Activated naive CD8-positive, alpha-beta T cell treated with anti-CD3 and anti-CD28 coated beads, Interleukin-2, amount 10 ng/mL, durations not matched to agents 7 days and 5 days (primary cell): ENCODE measurements at places on chromosomes 12 and 14. TPM values are rescaled to one million over a fixed set of nuclear protein-coding genes. Genes with fewer than 3 reads are reported as not detected.

The GLI1 gene
- 0.86 TPM for total RNA-seq

The HOXC13 gene
- total RNA-seq = not detected

The RAB15 gene
- total RNA-seq = 3.5 TPM

The CIROP gene
- total RNA-seq = not detected

- H3K4me1 ChIP-seq = peaks cover 41% of the 10 kb centered on the region
- peak overlapping the region; percentile 96 for H3K4me3 ChIP-seq
- H3K27ac ChIP-seq = peak overlapping the region; percentile 95
- no peaks in the 10 kb centered on the region for H3K27me3 ChIP-seq
These were observed 358 bp downstream of the ELK3 start for GRCh38 chr12:96194576-96194889.

- no peak overlapping the region for H3K27ac ChIP-seq
- H3K27me3 ChIP-seq = no peaks in the 10 kb centered on the region
- peaks cover 7% of the 10 kb centered on the region for H3K4me1 ChIP-seq
These were observed 185.3 kb upstream of the PWP1 start for GRCh38 chr12:107500307-107500706.

DNA sequence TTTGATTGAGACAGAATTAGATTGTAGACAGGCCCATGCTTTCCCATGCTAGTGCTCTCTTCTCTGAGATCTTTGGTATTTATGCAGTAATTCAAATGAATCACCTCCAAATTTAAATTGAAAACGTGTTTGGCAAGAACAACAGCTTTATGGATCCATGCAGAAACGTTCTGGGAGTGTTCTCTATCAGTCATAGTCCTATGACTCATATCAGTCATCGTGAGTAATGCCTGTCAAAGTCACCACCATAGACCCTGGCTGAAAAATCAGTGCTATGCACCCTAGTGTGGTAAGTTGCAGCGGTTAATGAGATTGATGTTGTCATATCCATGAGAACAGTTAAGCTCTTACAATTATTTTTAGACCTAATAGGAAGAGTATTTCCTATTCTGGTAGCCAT is 90.1 kb upstream of the FOXG1 start:
- no peaks in the 10 kb centered on the region for H3K36me3 ChIP-seq
- H3K4me1 ChIP-seq = no peaks in the 10 kb centered on the region
- H3K27ac ChIP-seq = no peak overlapping the region
- H3K27me3 ChIP-seq = no peaks in the 10 kb centered on the region

DNA sequence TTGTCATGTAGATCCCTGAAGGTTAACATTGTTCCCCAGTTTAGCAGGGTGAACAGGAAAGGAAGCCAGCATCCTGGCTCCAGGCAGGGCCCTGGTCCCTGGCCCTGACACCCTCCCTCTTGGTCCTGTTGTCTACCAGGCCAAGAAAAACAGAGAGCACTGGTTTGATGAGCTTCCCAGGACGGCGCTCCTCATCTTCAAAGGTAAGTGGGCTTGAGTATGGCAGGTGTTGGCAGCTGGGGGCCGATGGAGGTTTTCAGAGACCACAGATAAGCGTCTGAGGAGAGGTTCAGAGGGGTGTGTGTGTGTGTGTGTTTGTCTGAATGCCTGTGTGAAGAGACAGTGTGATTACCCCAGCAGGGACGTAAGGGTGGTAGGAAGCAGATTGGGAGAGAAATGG is 56.3 kb downstream of the SLC8B1 start:
- H3K4me3 ChIP-seq = no peak overlapping the region
- H3K4me1 ChIP-seq = peaks cover 8% of the 10 kb centered on the region
- H3K27ac ChIP-seq = no peak overlapping the region
- H3K27me3 ChIP-seq = no peaks in the 10 kb centered on the region
- DNase-seq = no peak
- peaks cover 8% of the 10 kb centered on the region for H3K36me3 ChIP-seq

GRCh38 chr12:111271674-111272418 is 97.0 kb downstream of the PHETA1 start:
- no peak overlapping the region for H3K27ac ChIP-seq
- H3K27me3 ChIP-seq = peaks cover 19% of the 10 kb centered on the region
- H3K4me1 ChIP-seq = peaks cover 3% of the 10 kb centered on the region
- H3K36me3 ChIP-seq = no peaks in the 10 kb centered on the region
- no peak overlapping the region for H3K4me3 ChIP-seq

- H3K4me3 ChIP-seq = peak overlapping the region; percentile 82
- peaks cover 64% of the 10 kb centered on the region for H3K4me1 ChIP-seq
- peak overlapping the region; percentile 97 for H3K27ac ChIP-seq
- DNase-seq = no peak
- H3K27me3 ChIP-seq = no peaks in the 10 kb centered on the region
- H3K36me3 ChIP-seq = peaks cover 11% of the 10 kb centered on the region
These were observed 199.9 kb upstream of the FOXN3 start for GRCh38 chr14:89616852-89617341.

DNA sequence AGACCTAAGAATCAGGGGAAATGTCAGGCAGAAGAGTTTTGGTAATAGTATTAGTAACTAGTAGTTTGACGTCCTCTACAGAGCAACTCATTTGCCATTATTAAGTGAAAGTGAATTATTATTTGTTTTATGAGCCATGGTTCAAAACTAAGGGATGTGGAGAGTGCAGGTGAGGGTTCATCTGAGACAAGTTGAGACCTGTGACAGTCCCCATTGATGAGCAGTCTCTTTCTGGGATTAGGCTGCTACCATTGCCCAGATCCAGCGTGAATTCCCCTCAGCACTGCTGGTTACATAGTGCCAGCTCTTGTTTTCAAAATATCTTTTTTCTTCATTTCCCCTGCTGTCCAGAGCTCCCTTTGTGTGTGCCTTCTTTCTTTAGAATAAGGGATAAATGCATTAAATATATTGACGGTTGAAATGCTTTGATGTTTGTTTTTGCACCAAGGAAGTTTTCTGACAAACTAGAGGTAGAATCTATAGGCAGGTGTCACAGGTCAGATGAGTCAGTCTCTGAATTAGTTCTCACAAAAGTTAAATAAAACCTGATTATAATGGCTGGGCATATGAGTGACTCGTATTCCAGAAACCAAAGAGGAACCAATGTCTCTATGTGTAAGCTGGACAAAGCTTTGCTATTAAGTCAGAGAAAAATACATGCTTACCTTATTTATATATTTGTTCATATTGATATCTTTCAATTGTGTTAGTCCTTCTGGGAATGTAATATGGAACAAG is 381.4 kb downstream of the TMEM117 start:
- no peak for DNase-seq
- no peak overlapping the region for H3K27ac ChIP-seq
- H3K4me1 ChIP-seq = no peaks in the 10 kb centered on the region
- no peaks in the 10 kb centered on the region for H3K36me3 ChIP-seq
- H3K4me3 ChIP-seq = no peak overlapping the region

DNA sequence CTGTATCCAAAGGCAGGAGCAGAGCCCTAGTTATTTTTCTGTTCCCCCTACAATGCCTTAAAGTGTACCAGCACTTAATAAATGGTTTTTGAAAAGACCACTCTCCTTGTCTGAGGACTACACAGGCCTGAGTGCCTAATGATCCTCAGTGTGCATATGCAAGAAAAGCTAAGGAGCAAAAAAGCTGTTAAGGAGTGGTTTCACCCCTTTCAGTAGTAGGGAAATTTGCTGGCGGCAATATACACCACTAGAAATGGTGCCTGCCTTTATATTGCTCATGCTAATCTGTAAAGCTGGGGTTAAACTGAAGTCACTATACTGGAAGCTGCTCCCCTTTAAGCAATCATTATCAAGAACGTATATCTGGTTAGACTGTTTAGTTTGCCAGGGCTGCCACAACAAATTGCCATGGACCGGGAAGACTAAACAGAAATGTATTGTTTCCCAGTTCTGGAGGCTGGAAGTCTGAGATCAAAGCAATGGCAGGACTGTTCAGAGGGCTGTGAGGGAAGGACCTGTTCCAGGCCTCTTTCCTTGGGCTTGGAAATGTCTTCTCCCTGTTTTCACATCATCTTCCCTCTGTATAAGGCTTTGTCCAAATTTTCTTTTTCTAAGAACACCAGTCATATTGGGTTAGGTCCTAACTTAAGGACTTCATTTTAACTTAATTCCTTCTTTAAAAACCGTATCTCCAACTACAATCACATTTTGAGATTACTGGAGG is 30.2 kb downstream of the PRDM4 start:
- no peaks in the 10 kb centered on the region for H3K27me3 ChIP-seq
- H3K4me1 ChIP-seq = peaks cover 2% of the 10 kb centered on the region
- H3K27ac ChIP-seq = no peak overlapping the region
- H3K4me3 ChIP-seq = no peak overlapping the region
- peaks cover 12% of the 10 kb centered on the region for H3K36me3 ChIP-seq

GRCh38 chr14:42112108-42112507 is 505.4 kb downstream of the LRFN5 start:
- no peaks in the 10 kb centered on the region for H3K27me3 ChIP-seq
- H3K36me3 ChIP-seq = no peaks in the 10 kb centered on the region
- H3K27ac ChIP-seq = no peak overlapping the region
- no peak for DNase-seq

DNA sequence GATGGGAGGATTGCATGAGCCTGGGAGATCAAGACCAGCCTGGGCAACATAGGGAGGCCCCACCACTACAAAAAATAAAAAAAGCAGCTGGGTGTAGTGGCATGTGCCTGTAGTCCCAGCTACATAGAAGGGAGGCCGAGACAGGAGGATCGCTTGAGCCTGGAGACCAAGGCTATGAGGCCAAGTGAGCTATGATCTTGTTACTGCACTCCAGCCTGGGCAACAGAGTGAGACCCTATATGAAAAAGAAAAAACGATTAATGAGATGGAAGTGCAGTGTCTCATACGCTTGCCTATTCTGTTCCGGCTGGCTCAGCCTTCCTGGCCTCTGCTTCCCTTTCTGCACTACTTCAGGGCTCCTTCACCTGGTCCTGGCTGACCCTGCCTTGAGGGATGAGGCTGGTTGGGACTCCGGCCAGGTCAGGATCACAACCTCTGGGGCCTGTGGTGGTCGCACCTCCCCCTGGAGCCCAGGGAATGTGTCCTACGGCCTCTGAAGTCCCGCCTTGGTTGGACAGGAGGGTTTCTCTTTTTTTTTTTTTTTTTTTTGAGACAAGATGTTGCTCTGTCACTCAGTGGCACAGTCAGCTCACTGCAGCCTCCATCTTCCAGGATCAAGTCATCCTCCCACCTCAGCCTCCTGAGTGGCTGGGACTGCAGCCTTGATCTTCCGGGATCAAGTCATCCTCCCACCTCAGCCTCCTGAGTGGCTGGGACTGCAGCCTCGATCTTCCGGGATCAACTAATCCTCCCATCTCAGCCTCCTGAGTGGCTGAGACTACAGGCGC is 10.7 kb downstream of the TEDC1 start:
- no peak overlapping the region for H3K27ac ChIP-seq
- no peaks in the 10 kb centered on the region for H3K36me3 ChIP-seq
- peak; percentile 17 for DNase-seq
- peaks cover 2% of the 10 kb centered on the region for H3K27me3 ChIP-seq
- H3K4me3 ChIP-seq = no peak overlapping the region

- H3K36me3 ChIP-seq = peaks cover 4% of the 10 kb centered on the region
- H3K27ac ChIP-seq = no peak overlapping the region
- DNase-seq = no peak
- peaks cover 29% of the 10 kb centered on the region for H3K27me3 ChIP-seq
These were observed 2.9 kb upstream of the PPFIBP1 start for GRCh38 chr12:27521066-27521465.

DNA sequence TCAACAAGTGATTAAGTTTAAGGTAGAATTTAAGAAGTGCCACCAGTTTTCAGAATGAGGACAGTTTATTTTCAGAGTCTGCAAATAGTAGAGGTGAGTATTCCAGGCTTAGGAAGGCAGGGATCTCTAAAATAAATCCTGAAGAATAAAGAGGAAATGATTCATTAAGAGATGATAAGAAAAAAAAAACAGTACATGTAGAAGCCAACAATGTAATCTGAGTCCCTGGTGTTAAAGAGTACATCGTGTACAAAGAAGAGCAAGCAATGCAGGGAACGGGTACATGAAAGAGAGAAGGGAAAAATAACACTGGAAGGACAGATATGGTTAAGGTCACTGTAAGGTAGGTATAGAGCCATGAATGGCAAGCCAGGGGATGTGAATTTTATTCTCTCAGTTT is 95.2 kb upstream of the FOXG1 start:
- no peaks in the 10 kb centered on the region for H3K36me3 ChIP-seq
- H3K4me1 ChIP-seq = no peaks in the 10 kb centered on the region
- no peak overlapping the region for H3K4me3 ChIP-seq
- no peak for DNase-seq
- no peaks in the 10 kb centered on the region for H3K27me3 ChIP-seq

DNA sequence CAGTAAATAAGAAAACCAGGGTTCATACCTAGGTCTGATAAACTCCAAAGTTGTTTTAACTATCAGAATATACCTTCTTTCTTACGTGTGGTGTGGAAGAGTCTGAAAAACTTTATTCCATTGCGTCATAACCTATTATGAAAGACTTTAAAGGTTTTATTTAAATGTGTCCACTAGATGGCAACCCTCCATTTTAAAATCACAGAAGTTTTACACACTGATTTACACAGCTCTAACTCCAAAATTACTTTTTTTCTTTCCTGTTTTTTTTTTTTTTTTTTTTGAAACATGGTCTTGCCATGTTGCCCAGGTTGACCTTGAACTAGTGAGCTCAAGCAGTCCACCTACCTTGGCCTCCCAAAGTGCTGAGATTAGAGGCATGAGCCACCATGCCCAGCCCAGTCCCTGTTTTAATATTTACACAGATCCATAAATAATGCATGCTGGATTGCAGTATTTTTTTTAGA is 17.3 kb upstream of the TMPRSS12 start:
- no peaks in the 10 kb centered on the region for H3K27me3 ChIP-seq
- no peaks in the 10 kb centered on the region for H3K36me3 ChIP-seq
- H3K4me1 ChIP-seq = peaks cover 4% of the 10 kb centered on the region
- no peak overlapping the region for H3K4me3 ChIP-seq

DNA sequence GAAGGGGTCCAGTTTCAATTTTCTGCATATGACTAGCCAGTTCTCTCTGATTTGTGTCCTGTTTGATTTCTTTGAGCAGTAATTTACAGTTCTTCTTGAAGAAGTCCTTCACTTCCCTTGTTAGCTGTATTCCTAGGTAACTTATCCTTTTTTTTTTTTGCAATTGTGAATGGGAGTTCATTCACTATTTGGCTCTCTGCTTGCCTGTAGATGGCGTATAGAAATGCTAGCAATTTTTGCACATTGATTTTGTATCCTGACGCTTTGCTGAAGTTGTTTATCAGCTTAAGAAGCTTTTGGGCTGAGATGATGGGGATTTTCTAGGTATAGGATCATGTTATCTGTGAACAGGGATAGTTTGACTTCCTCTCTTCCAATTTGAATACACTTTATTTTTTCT is 77.6 kb upstream of the NID2 start:
- H3K27ac ChIP-seq = no peak overlapping the region
- H3K27me3 ChIP-seq = peaks cover 8% of the 10 kb centered on the region
- no peak for DNase-seq
- H3K36me3 ChIP-seq = peaks cover 12% of the 10 kb centered on the region

DNA sequence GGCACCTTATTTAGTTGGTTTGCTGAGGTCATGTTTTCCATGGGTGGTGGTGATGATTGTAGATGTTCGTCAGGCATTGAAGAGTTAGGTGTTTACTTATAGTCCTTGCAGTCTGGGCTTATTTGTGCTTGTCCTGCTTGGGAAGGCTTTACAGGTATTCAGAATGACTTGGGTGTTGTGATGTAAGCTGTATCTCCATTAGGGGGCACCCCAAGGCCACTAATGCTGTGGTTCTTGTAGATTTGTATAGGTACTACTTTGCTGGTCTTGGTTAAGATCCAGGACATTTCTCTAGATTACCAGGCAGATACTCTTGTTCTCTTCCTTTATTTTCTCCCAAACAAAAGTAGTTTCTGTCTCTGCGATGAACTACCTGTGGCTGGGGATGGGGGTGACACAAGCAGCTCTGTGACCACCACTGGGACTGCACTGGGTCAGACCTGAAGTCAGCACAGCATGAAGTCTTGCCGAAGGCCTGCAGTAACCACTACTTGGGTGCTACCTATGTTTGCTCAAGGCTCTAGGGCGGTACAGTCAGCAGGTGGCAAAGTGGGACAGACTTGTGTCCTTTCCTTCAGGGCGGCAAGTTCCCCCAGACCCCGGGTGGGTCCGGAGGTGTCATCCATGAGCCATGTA is 35.8 kb upstream of the FBXO33 start:
- no peak for DNase-seq
- H3K36me3 ChIP-seq = peaks cover 1% of the 10 kb centered on the region
- no peak overlapping the region for H3K4me3 ChIP-seq
- no peak overlapping the region for H3K27ac ChIP-seq
